ENCODE measurements at places on chromosomes 4 and X.

DNA sequence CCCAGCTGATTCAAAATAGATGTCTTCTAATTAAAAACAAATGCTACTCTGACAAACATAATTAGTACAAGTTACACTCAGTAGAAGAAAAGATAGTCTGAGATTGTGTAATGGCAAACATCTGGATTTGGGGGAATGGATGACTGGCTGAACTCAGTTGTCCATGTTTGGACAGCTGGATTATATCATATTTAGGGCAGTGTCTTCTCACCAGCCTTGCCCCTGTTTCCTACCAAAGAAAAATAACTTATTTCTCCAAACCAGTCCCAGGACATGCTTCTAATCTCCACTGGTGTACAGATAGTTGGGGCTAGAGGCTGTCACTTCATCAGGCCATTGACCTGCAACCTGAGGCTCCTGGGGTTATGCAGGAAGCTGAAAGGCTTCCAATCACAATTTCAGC is 237.3 kb downstream of the USP46 start:
- DNase-seq, result no peak

- DNase-seq, result no peak
Observed at GRCh38 chr4:63155561-63155960, 1253.7 kb downstream of the TECRL start.

DNA sequence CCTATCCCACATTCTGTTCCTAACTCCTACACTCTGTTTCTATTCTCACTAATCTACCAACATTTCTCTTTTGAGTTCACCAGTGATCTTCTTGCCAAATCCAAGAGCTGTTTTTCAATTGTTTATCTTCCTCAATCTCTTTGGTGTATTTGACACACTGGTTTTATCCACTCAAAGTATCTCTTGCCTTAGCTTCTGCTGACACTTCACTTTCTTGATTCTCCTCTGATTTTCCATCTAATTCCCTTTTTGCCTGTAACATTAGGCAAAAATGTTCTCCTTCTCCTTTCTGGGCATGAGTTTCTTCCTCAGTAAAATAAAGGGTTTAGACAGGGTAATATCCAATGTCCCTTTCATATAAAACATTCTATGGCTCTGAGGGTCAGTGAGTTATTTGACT is 26.2 kb downstream of the GRIA3 start:
- DNase-seq, result no peak

GRCh38 chrX:70774223-70774622 is 134.3 kb downstream of the TEX11 start:
- DNase-seq, result no peak

GRCh38 chr4:98539299-98539698 is 119.1 kb downstream of the TSPAN5 start:
- no peak for DNase-seq

DNA sequence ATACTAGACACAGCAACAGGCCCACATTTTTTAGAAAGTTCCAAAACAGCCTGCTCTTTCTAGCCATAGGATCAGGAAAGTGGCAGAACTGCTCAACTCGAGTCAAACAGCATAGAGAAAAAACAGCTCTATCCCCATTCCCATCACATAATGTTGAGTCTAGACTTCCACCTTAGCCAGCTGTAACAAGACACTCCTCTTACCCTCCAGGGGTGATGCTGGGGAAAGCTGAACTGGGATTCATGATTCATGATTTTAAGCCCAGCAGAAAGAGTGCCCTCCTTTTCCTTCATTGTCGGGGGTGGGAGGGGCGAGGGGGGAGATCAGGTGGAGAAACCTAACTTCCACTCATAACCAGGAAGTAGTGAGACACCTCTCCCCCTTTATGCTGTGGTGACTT is 86.1 kb downstream of the CENPC start:
- DNase-seq, result no peak

GRCh38 chrX:39002466-39002865 is 201.2 kb downstream of the MID1IP1 start:
- no peak for DNase-seq

GRCh38 chrX:19571711-19572110 is 56.4 kb upstream of the MAP3K15 start:
- no peak for DNase-seq
